ENCODE measurements at places on chromosomes 13 and 19.

DNA sequence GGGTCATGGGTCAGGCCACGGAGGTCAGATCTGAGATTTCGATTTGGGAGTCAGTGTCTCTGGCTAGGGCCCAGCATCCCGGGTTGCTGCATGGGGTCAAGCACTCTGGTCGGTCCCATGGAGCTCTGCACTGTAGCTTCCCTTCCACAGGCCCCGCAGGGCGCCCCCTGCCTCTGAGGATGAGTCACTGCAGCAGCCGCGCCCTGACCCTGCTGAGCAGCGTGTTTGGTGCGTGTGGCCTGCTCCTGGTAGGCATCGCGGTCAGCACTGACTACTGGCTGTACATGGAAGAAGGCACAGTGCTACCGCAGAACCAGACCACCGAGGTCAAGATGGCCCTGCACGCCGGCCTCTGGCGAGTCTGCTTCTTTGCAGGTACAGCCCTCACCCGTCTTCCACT lies 3.6 kb downstream of the CACNG7 start:
- no peak for DNase-seq

DNA sequence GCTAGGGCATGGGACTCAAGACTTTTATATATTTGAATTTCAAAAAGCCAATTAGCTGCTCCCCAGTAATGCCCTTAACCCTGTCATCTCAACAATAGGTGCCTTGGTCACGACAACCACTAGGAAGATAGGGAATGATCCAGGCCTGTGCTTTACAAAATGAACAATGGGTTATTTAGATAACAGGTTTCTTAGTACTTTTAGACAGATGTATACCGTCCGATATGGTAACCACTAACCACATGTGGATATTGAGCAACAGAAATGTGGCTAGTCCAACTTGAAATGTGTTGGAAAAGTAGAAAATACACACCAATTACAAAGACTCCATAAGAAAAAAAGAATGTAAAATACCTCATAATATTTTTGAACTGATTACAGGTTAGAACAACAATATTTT lies 201.2 kb downstream of the LHFPL6 start:
- DNase-seq, result no peak

DNA sequence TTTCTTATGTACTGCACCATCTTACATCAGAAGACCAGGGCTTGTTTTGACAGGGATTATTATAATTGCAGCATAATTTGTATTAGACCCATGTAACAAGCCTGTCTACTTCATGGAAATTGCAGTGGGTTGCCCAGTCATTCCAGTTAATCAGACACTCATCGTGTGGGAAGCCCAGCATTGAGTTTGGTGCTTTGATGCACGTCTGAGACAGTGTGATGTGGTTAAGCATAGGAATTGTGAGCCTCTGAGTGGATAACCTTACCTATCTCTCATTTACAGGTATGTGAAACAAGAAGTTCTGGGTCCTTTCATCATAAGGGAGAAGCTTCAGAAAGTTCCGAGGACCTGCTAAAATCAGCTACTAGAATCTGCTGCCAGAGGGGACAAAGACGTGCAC lies 12.8 kb downstream of the RGCC start:
- no peak for DNase-seq

DNA sequence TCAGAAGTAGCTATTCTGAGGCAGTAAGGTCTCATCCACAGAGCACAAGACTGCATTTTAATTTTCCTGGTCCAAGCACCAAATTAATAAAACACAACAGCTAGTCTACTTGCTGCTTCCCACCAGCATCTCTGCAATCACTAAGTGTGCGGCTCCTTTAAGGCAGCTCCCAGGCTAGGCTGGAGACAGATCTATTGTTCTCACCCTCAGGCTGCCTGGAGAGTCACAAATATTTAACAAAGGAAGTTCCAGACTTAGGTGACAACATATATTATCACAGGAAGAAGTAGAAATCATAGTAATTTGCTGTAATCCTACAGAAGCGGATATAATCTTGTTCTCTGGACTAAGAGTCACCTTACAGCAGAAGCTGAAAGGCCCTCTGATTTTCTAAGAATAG lies 2.2 kb upstream of the EID2 start:
- no peak for DNase-seq

GRCh38 chr19:18612051-18612771 lies 459 bp upstream of the TMEM59L start:
- DNase-seq, result no peak

GRCh38 chr13:44104197-44104490 lies 224.4 kb downstream of the LACC1 start:
- no peak for DNase-seq

- peak; percentile 39 for DNase-seq
Observed at GRCh38 chr13:32284927-32285632, 30.1 kb downstream of the ZAR1L start.

All from BJ (cell line).